Foreskin keratinocyte (primary cell): ENCODE measurements at places on chromosomes 6 and 20. TPM values are rescaled to one million over a fixed set of nuclear protein-coding genes. Genes with fewer than 3 reads are reported as not detected.

PBOV1 gene
- total RNA-seq: not detected in 2 replicates

MUC21 gene
- not detected in 2 replicates for total RNA-seq

DEFB132 gene
- total RNA-seq: not detected in 2 replicates

SPINT4 gene
- not detected in 2 replicates for total RNA-seq

PI16 gene
- not detected in 2 replicates for total RNA-seq

SIRPD gene
- total RNA-seq: not detected in 2 replicates

TDRD6 gene
- total RNA-seq: 0.03 and 0.04 TPM in 2 replicates

CGA gene
- not detected in 2 replicates for total RNA-seq

CDC25B gene
- 58.4 and 69.9 TPM in 2 replicates for total RNA-seq

OR12D3 gene
- total RNA-seq: not detected in 2 replicates

SEL1L2 gene
- total RNA-seq: not detected in 2 replicates

CST11 gene
- total RNA-seq: not detected in 2 replicates

TMEM244 gene
- not detected in 2 replicates for total RNA-seq

EDN3 gene
- not detected in 2 replicates for total RNA-seq

SLC22A2 gene
- total RNA-seq: not detected in 2 replicates

KCNQ5 gene
- 4.9 and 6.4 TPM in 2 replicates for total RNA-seq

WFDC2 gene
- 0.42 TPM in 1 of 2 replicates, not detected in the other for total RNA-seq

GSTA3 gene
- total RNA-seq: not detected in 2 replicates

NMBR gene
- total RNA-seq: not detected in 2 replicates

DLK2 gene
- total RNA-seq: 22.9 and 28.4 TPM in 2 replicates

SPEF1 gene
- total RNA-seq: 0.14 and 0.17 TPM in 2 replicates

WFDC10B gene
- total RNA-seq: not detected in 2 replicates

HLA-DQB2 gene
- not detected in 2 replicates for total RNA-seq

KHDC1L gene
- 0.21 TPM in 1 of 2 replicates, not detected in the other for total RNA-seq

ARMH2 gene
- not detected in 2 replicates for total RNA-seq
